ENCODE measurements at places on chromosomes 4 and X.

GRCh38 chr4:108543359-108543968 lies 76.9 kb upstream of the RPL34 start:
- no peak for DNase-seq

- DNase-seq, result no peak
Observed at GRCh38 chrX:109623997-109624396, 975 bp downstream of the KCNE5 start.

DNA sequence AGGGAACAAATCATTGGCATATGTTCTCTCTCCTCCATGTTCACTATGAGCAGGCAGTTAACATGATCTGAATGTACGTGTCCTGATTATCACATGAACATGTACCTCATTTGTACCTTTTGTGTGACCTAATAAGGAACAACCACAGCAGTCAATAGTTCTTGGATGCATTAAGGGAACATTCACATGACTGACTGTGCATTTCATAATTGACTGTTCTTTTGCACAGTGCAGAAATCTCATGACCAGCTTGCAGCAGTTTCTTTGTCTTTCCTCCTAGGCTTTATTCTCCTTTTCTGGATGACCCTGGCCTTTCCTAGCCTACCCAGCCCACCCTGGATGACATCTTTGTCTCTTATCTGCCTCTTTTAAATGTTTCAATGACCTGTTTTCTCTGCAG lies 56.6 kb upstream of the TEX13A start:
- DNase-seq, result no peak

DNA sequence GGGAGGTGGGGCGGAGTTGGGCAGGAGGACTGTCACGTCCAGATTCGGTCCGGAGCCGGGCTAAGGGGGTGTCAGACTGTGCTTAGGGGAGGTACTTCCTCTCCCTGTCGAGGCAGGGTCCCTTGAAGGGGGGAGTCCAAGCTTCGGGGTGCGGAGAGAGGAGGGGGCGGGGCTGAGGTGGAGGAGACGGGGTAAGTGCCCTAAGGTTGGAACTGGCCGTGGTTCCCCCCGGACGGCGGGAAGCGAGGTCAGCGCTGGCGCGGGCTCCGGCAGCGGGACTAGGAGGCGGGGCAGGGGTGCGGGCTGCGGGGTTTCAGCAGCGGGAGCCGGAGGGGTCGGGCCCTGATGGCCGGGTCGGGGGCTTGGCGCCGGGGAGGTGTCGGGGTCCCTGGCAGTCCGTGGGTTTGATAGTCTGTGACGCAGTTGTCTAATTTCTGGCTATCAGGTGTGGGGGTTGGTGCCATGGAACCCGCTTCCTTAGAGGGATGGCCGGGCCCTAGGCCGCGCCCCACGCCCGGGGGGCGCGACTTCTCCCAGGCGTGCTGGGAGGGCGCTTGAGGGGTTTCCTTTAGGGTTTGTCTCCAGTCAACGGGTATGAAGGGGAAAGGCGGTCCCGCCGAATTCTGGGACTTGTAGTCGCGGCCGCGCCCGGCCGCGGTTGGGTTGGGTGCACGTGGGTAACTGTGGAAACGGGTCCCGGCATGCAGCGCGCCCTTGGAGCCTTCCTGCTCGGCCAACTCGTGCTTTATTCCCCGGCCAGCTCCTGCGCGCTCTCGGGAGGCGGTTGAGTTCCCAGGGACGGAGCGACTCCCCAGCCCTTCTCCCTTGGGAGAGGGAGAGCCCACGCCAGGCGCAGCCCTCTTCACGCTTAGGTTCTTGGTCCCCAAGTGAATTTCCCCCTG lies 1.5 kb downstream of the DCUN1D4 start:
- peak; percentile 84 for DNase-seq

DNA sequence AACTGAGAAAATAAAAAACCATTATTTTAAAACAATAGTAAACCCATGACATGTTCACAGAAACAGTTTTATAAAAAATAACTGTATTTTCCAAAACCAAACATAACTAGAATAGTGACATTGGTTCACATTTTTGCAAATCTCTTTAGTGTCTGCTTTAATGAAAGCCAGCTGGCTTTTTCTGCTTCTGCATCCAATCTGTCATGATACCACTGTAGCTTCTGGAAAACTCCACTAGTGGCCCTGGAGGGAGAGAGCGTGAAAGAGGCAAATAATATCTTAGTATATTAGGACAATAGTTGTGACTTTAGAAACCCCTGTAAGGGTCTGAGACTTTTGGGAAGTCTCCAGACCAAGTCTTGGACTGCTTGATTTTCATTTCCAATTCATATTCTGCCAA lies 31.1 kb downstream of the FGFBP1 start:
- DNase-seq, result no peak

Measured in thoracic aorta (tissue), 2 donors.